ENCODE measurements at places on chromosomes 12 and 14.

GRCh38 chr12:116933091-116933490, 22.3 kb downstream of the FBXW8 start:
- DNase-seq, result no peak

DNA sequence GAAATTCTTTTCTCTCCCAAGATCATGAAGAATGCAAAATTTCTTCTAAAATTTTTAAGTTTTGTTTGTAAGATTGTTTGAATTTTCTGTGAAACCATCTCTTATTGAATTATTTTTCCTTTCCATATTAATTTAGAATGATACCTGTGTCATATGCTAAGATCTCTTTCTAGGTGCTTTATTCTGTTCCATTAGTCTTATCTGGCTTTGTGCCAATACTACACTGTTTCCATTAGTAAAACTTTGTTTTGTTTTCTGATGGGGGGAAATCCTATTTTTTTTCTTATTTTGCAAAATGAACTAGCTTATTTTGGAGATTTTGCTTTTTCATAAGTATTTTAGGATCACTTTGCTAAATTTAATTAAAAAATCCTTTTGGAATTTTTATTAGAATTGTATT, 193.9 kb downstream of the FUT8 start:
- DNase-seq, result no peak

DNA sequence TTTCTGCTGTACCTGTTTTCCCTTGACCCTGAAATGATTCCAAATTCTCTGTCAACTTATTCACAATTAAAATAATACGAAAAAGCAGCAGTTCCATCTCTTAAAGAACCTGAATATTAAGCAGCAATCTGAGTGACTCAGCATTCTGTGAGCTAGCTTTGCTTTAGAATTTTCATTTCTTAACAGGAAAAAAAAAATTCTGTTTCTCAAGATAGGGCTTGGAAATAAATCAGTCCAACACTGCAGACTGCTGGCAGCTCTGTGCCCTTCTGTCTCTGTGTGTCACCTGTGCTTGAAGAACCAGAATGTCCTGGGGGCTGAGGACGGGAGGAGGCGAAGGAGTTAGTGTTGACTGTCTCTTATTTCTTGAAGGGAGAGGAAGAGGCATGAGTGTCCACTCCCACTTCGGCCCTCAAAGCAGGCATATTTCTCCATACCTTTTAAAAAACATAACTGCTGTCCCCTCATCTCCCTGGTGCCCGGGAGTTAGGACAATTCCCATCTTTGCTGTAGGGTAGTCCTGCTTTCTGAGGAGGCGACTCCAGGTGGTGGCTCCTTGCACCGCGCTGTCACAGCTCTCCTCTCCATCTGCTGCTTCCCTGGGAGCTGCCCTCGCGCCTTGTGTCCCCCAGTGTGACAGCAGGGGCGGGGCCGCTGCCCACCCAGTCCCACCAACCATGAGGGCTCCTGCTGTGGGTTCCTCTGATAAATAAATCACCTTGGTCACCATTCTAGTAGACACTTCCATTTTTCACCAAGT, 203.1 kb downstream of the CALM1 start:
- no peak for DNase-seq

DNA sequence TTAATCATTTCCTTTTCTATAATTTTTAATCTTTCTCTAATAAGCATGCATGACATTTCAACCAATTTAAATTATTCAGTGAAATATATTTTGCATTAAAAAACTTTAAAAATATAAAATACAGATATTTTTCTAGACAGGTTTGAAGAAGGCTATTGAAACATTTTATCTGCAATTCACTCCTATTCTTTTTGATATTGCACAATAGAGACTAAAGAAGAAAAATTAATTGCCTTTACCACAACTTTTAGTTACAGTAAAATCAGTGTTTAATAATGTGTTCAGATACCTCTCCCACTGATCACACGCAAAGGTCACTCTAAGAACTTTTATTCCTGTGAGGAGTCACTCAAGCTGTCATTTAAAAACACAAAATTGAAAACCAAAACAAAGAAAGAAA, 1416.7 kb downstream of the FSCB start:
- DNase-seq, result no peak

- no peak for DNase-seq
Observed at GRCh38 chr12:124511259-124511985, 56.0 kb downstream of the NCOR2 start.

DNA sequence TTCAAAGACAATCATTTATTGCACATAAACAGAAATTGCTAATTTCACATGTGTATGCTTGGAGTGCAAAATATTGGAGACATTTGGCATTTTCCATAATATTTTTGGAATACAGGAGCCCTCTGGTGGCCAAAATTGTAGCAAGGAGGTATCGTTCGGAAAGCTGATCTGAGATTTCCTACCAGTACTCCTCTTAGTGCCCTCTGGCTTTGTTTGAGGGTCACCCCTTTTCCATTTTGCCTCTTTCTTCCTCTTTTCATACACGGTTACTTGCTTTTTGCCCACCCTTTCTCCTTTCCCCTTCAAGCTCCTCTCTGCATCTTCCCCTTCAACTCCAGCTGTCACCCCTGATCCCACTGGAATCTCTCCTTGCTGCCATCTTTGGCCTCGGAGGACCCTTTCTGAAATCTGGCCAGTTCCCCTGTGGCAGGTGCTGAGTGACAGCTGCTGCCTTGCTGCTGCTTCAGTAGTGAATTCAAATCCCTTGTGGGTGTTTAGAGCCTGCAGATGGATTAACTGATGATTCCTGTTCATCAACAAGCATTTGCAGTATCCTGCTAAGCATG, 164.6 kb upstream of the PARP11 start:
- no peak for DNase-seq

GRCh38 chr14:38904959-38905358, 198.1 kb downstream of the SEC23A start:
- no peak for DNase-seq

- no peak for DNase-seq
Observed at GRCh38 chr14:23896609-23897153, 56.9 kb upstream of the DHRS4 start.

DNA sequence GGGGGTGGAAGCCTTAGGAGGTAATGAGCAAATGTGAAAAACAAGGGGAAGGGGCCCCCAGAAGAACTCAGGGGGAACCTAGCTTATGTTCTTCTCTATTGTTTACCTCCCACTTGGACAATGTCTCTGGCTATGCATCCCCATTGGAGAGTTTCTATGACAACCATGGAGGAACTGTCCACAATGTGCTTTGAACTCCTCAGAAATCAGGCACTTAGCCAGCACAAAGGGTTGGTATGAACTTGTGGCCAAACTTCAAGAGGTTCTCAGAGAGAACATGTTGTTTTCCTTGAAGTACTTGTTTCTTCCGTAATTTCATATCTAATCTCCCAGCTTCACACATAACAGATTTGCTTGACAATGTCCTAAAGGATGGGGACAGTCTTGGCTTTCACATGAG, 202.8 kb upstream of the PELI2 start:
- no peak for DNase-seq

DNA sequence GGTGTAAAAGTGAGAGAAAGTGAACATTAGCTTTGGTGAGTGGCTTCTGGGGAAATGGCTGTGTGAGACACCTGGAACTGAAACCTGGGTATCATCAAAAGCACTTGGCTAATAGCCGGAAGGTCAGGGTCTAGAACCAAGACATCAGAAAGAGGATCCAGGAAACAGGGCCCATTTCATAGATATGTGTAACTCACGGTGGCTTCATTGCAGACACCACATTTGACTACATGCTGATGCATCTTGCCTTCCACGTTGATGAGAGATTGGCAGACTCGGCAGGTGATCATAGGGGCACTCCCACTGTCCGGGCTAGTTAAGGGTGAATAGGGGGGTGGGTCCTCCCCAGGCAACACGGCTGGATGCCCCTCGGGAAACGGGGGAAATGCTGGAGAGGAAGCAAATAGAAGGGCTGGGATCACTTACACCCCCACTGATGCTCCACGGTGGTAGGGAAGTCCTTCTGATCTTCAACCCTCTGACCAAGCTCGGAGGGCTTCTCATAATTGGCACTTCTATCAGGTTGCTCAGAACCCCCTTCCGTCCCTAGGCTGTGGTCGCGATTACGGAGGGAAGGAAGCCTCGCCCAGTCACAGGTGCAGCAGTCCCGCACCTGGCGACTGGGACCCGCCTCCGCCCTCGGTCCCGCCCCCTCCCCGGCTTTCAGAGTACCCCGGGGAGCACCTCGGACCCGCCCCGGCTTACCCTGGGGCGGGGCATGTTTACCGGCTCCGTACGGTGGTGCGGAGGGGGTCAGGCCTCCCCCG, 593 bp downstream of the PIP4P1 start:
- DNase-seq, result no peak

- no peak for DNase-seq
Observed at GRCh38 chr14:74571901-74572725, 39.9 kb downstream of the LTBP2 start.

DNA sequence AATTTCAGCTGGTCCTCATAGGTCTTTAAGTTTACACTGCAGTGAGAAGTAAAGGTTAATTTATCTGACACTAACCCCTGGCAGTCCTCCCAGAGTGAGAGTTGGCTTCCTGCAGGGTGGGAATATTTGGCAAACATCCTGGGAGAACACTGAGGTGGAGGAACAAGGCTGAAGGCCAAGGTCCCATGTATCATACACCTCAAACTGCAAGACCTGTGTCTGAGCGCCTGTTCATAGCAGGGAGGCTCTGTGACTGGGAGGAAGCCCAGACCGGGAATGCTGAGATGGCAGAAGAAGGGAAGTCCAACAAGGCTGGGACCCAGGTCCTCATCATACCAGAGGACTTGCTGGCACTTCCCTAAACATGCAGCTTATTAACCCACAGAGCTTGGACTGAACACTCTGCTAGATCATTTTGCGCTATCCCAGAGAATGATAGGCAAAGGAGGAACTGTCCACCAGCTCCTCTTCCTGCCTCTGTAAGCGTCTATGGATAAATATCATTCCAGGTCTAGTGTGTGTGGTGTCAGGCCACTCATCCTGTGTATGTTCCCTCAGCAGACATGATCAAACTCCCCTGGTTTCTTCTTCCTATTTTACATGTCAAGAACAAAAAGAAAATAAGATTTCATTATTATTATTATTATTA, 199.6 kb upstream of the CNOT2 start:
- DNase-seq, result no peak

DNA sequence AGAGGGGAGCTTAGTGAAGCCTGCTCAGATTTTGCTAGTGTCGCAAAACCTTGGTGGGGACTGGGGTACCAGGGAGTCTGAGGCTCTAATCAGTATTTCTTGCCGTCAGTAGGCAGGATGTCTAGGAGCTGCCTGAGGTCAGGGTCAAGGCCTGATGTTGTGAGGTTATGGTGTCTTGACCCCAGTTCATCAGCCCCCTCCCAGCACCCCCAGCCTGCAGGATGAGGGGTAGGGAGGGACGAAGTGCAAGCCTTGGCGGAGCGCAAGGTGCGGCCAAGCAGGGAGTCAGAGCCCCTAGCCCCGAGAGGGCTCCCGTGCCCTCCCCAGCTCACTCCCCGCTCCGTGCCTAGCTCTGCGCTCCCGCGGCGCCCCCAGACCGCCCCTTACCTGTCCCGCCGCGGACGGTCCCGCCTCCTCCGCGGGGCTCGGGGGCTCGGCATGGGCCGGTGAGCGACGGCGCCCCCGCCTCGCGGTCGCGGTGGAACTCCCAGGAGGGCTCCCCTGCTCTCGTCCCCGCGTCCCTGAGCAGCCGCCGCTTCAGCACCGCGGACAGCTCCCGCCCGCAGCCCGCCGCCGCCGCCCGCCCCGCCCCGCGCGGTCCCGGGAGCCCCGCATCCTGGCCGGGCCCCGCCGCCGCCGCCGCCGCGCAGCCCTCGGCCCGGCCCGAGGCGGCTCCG, 347 bp downstream of the SYNDIG1L start:
- DNase-seq, result no peak

- DNase-seq, result no peak
Observed at GRCh38 chr12:29611906-29612305, 114.4 kb upstream of the OVCH1 start.

GRCh38 chr12:81347404-81347803, 269.5 kb downstream of the ACSS3 start:
- no peak for DNase-seq

DNA sequence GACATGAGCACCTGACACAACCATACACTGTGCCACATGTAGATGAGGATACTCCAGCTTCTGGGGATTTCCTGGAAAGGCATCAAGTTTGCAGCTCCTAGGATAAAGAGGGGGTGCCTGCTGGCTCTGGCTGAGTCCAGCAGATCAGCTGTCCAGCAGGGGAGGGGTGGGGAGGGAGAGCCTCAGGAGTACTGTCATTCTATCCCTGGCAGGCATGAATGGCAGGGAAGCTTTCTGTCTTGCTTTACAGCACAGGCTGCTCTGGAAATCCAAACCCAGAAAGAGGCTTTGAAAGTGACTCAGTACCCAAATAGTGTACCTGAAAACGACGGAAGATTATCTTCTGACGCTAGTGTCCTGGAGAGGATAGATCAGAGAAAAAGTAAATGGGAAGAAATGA, 32.2 kb downstream of the SLC8A3 start:
- no peak for DNase-seq

DNA sequence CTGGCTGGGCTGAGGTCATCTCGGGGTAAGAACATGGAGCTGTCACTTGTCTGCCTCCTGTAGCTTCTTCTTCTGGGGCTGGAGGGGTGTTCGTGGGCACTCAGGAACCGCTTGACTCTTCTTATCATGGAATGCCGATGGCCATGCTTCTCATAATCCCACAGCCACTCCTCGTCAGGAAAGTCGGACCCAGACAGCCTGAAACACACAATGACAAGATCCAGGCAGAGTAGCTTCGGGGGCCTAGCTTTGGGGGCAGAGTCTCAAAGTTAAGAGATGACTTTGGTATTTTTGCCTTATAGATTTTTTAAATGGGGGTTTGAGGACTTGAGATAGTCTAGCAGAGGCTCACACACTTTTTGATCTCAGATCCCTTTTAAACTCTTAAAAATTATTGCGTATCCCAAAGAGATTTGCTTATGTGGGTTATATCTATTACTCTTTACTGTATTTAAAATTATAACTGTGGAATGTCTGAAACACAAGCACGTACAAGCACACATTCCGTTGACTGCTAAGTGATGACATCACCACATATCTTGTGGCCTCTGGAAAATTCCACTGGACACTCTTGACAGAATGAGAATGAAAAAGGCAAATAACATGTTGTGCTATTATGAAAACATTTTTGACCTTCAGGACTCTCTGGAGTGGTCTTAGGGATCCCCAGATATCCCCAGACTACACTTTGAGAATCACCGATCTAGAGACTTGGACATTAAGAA, 43.3 kb downstream of the BEST3 start:
- DNase-seq, result no peak

GRCh38 chr12:81639196-81639595, 120.0 kb downstream of the PPFIA2 start:
- DNase-seq, result no peak

- no peak for DNase-seq
Observed at GRCh38 chr14:78697341-78697740, 527.2 kb downstream of the NRXN3 start.

DNA sequence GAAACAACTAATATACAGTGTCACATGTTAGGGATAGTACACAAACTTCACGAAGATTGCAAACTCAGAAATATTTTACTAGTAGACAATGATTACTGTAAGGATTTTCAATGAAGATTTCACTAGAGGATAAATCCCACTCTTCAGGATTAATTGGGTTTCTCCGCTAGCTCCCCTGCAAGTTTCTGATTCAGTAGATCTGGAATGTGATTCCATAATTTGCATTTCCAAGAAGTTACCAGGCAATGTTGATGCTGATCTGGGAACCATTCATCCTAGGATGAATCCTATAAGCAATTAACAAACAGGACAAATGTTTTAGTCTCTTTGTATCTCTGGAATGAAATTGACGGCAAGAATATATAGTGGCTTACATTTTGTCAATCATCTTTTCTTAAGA, 272.4 kb downstream of the ALX1 start:
- DNase-seq, result no peak

GRCh38 chr14:55624913-55625312, 44.9 kb downstream of the KTN1 start:
- no peak for DNase-seq
